Stimulated activated CD4-positive, alpha-beta T cell treated with anti-CD3 and anti-CD28 coated beads, Interleukin-2, amount 100 ng/mL, for 4 hours (primary cell): ENCODE measurements at places on chromosomes 12 and 14.

DNA sequence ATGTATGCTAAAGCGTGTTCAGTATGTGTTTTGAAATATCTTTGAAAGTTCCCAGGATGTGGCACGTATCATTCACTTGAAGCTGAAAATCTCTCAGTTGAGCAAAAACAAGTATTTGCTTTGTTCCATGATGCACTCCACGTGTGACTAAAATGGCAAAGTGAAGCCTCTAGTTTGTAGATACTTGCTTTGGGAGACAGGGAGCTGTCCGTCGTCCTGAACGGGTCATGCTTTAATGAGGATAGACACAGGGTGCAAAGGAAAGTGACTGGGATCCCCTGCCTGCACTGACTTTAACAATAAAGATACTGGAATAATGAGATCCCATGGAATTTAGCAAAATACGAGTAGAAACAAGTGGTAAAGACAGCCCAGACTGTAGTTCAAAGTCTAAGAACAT lies 991.4 kb downstream of the NRXN3 start:
- DNase-seq = no peak

GRCh38 chr12:120847814-120848213 lies 56.3 kb downstream of the SPPL3 start:
- no peak for DNase-seq

DNA sequence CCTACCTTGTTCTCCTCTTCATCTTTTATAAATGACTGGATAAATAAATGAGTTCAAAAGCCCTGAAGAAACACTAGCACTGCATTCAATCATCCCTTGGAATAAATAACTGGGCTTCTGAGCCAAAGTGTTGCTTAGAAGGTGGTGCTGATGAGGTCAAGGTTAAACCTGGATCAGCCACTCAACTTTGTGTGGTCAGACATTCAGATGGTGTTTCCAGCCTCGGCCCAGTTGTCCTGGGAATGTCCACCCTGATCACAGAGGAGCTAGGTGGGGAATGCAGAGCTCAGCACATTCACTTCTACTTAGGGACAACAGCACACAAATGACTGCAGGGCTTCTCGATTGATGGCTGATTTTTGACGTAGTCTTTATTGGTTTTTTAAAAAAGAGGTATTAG lies 88.7 kb downstream of the SLC8A3 start:
- DNase-seq = no peak

DNA sequence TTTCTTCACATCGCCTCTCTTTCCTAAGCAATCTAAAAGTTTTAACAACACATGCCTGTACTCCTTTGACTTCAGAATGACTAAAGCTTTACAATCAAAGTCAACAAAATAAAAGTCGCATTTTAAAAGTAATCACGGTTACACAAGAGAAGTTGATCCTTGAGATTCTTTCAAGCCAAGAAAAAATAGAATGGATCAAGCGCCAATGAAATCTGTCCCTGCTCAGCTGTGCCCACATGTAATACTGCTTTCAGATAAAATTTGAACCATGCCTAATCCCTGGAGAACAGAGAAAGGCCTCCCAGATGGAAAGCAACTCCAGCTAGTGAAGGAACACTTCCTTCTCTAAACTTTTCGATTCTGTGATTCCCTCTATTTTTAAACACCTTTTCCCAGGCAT lies 113.1 kb downstream of the FBXL14 start:
- DNase-seq = no peak

GRCh38 chr14:50757702-50758101 lies 73.3 kb downstream of the NIN start:
- DNase-seq = no peak

GRCh38 chr14:76473481-76474263 lies 97.7 kb downstream of the ESRRB start:
- no peak for DNase-seq

- no peak for DNase-seq
Measured at GRCh38 chr12:89211456-89211855, 140.8 kb downstream of the DUSP6 start.

- DNase-seq = no peak
Measured at GRCh38 chr12:49941556-49942511, 8.7 kb upstream of the AQP2 start.

DNA sequence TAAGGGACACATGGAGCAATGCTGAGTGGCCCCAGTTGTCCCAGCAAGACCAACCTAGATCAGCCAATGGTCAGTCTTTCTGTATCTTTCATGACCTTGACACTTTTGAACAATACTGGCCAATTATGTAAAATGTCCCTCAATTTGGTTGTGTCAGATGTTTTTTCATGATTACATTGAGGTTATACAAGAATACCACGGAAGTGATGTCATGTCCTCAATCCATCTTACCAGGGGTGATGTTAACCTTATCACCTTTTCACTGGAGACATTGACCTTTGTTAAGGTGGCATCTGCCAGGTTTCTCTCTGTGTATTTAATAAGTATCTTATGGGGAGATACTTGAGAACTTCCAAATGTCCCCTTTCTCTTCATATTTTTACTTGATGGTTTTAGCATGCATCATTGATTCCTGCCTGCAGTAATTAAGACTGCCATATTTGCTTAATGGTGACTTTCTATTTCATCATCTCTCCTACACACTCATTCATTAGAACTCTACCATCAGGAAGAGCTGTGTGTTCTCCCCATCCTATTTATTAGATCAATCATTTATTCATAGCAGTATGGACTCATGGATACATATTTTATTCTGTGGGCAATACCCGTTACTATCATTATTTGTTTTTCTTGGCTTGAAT lies 64.7 kb upstream of the RFLNA start:
- DNase-seq = no peak
